ENCODE measurements at places on chromosomes 11 and 22. TPM values are rescaled to one million over a fixed set of nuclear protein-coding genes. Genes with fewer than 3 reads are reported as not detected.

CASP1 gene
- total RNA-seq: 36.7 TPM

SCGB1C1 gene
- not detected for total RNA-seq

SLC22A6 gene
- not detected for total RNA-seq

SEPTIN5 gene
- total RNA-seq: 20.5 TPM

ZNF202 gene
- 8.6 TPM for total RNA-seq

MAPK8IP1 gene
- total RNA-seq: 16.3 TPM

NECTIN1 gene
- 13.2 TPM for total RNA-seq

HPX gene
- 5.2 TPM for total RNA-seq

OR52I1 gene
- total RNA-seq: not detected

SYT7 gene
- total RNA-seq: 1.5 TPM

ZBTB16 gene
- 85.4 TPM for total RNA-seq

RIN1 gene
- total RNA-seq: 16.0 TPM

DNA sequence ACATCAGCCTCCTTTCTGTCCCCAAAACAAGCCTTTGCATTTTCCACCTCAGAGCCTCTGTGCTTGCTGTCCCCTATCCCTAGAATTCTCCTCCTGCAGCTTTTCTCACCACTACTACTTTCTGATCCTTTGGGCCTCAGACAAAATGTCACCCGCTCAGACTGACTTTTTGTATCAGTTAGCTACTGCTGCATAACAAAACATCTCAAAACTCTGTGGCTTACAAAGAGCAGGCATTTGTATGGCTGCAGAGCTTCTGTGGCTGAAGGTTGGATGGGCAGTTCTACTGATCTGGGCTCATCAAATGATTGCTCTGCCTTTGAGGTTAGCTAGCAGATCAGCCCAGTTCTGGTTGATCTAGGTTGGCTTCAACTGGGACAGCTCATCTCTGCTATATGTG is 248.7 kb downstream of the MN1 start:
- no peak for DNase-seq

GRCh38 chr11:68312117-68312779 is at the start of gene LRP5:
Gene LRP5, plus strand, starts transcription at chr11:68312591. Its CDS starts 124 bp downstream, at chr11:68312715.
- no peak for DNase-seq

- DNase-seq: no peak
Measured at GRCh38 chr11:3119141-3119821, 45.8 kb downstream of the OSBPL5 start.

DNA sequence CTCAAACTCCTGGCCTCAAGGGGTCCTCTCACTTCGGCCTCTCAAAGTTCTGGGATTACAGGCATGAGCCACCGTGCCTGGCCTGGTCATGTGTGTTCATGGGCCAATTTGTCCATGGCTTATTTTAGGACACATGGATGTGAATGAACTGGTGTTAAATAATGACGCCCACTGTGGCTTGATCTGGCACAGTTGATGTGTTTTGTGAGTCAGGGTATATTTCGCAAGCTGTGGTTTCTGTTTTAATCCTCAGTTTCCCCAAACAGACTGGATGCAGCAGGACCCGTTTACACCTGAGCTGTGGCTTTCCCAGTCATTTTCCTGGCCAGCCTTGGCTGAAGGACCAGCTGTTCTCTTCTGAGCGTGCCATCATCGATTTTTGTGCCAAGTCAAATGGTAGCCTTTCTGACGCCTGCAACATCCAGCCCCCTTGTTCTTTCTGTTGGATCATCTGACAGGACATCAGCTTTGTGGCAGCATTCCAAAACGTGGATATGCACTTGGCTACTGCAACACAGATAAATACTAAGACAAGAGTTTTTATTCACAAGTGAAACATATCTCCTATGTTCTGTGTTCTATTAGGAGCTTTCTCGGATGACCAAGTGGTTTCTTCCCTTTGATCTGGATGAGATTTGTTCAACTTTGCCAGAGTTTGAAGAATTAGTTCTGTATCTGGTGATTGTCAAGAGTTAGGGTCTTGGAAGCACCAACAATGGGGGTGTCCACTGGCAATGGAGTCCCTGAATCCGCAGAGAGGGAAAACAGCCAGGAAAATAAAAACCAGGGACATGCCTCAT is 40.0 kb upstream of the SEPTIN5 start:
- DNase-seq: no peak

DNA sequence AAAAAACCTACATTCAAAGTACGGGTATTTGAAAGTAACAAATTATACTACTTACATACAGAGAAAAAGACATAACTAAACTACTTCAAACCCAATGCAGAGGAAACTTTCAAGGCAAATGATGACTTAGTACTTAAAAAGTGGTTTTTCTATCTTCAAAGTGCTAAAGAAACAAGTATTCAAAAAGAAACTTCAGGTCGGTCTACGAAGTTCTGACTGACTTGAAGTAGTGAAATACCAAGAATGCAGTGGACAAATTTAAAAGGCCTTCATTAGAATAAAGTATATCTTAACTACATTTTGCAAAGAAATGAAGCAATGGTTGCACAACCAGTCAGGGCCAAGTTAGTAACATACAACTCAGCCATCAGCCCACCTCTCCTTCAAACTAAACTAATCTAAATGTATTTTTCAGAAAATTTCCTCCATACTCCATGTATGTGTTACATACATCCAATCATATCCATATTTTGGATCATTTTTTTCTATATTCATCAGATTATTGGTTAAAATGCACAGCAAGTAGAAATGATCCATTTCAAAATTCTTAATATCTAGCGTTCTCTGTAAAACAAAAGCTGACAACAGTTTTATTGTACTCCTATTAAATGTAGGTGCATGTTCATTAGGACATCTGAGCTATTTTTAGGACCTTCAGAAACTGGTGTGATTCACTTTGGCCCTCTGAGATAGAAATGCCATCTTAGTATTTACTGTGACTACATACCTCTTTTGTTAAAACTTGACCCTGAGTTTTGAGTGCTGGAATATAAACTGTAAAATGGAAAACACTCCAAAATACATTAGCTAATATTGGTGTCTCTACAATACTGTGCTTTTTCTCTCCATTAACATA is 49.9 kb downstream of the BIRC2 start:
- DNase-seq: no peak

DNA sequence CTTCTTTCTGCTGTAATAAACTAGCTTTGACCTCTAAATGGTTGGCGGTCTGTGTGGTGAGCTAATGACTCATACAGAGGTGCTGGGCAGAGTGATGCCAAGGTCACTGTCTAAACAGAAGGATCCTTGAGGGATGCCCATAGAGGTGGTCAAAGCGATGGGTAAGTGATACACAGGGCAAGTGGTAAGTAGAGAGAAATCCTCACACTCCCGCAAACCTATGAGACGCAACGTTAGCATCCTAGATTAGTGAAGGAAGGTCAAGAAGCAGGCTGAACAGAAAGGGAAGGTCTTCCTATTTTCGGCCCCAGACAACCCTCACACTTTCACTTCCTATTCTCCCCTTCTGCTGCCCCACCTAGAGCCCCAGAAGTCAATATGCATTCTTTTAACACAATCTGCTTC is 65.6 kb upstream of the SESN3 start:
- DNase-seq: no peak

- DNase-seq: no peak
Measured at GRCh38 chr11:27076121-27076589, 35.5 kb downstream of the BBOX1 start.

DNA sequence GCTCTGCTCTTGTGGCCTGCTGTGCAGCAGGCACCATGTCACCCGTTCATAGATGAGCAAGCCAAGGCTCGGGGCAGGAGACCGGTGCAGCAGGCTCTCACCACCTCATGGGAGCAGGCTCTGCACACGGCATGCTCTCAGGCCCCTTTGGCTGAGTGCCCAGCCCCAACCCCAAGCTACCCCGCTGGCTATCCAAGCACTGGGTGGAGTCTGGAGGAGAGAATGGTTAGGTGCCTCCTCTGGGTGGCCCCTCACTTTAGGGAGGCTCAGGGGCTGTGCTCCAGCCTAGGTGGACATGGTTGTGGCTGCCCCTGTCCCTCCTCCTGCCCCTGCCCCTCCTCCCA is 199.9 kb downstream of the IGLL1 start:
- DNase-seq: no peak

GRCh38 chr22:48425091-48425506 is 1402.6 kb downstream of the BRD1 start:
- no peak for DNase-seq

DNA sequence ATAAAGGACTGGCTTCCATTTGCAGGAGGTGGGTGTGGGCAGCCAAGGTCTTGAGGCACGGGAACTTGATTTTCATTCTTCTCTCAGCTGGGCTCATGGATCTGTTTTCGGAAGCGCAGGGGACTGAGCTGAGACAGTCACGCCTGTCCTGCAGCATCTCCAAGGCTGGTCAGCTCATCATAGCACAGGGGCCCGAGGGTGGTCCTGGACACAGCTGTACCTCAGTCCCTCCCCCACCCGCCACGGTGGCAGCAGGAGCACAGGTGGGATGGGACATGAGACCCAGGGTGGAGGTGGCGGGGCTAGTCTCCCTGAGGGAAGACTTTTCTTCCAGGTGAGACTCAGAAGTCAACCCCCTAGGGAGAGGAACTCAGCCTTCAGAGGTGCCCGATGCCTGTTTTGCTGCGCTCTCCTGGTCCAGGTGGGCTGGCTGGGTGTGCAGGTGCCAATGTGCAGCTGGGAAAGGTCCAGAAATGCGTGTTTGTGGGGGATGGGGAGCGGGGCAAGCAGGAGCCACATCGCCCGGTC is 3.7 kb downstream of the ADAMTS8 start:
- no peak for DNase-seq

GRCh38 chr11:16942342-16942741 is 71.9 kb downstream of the PLEKHA7 start:
- DNase-seq: no peak

DNA sequence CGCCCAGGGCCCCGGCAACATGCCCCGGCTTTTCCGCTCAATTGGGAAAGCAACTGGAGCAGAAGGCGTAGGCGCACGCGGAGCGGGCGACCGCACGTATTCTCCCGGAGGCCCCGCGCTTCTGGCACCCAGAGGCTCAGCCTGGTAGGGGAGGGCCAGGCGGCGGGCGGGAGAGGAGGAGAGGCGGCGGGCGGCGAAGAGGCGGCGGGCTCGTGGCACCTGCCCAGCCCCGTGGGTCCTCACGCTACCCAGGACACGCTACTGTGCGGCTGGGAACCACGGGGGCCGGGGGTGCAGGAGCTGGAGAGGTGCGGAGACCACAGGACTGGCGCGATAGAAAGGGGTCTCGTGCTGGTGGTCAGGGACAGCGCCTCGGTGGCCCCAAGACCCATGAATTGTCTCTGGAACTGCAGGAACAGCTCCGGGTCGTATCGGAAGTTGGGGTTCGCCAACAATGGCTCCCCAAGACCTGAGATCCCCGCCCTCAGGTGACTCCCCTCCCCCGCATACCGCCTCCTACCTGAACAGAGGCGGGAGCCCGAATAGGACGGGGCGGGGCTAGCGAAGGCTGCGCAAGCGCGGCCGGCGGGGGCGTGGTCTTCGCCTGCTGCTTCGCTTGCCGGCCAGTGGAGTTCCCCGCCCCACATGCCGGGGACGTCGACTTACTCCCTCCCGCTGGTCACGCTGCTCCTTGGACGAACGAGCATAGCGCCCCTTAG is at the start of gene SLC37A4:
SLC37A4 (minus strand) TSS at position 549 of the 719 bp plus-strand sequence.
- peak; percentile 98 for DNase-seq

GRCh38 chr22:27791859-27792241 is 9.7 kb downstream of the MN1 start:
- no peak for DNase-seq

GRCh38 chr11:116111546-116111945 is 607.3 kb upstream of the CADM1 start:
- no peak for DNase-seq

GRCh38 chr11:77779935-77780334 is 40.6 kb downstream of the RSF1 start:
- DNase-seq: no peak

GRCh38 chr22:37855462-37855861 is 6.2 kb downstream of the EIF3L start:
- no peak for DNase-seq

DNA sequence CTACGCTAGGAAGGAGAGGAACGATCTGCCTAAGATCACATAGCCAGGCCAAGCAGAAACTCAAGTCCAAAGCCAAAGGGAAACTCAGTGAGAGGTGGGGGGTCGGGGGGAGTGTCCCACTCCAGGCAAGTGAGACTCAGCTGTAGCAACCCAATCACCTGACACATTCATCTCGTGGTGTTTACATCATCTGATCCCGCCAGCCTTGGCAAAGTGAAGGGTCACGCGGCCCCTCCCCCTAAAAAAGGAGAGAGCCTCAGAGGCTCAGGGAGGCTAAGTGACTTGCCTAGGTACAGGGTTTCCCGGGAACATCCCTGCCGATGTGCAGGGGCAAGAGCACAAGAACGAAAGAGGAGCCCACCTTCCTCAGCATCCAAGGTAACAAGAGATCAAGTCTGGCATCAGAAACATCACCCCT is 21.5 kb downstream of the MYH9 start:
- DNase-seq: no peak

GRCh38 chr11:74927496-74927895 is 21.4 kb downstream of the XRRA1 start:
- DNase-seq: no peak

DNA sequence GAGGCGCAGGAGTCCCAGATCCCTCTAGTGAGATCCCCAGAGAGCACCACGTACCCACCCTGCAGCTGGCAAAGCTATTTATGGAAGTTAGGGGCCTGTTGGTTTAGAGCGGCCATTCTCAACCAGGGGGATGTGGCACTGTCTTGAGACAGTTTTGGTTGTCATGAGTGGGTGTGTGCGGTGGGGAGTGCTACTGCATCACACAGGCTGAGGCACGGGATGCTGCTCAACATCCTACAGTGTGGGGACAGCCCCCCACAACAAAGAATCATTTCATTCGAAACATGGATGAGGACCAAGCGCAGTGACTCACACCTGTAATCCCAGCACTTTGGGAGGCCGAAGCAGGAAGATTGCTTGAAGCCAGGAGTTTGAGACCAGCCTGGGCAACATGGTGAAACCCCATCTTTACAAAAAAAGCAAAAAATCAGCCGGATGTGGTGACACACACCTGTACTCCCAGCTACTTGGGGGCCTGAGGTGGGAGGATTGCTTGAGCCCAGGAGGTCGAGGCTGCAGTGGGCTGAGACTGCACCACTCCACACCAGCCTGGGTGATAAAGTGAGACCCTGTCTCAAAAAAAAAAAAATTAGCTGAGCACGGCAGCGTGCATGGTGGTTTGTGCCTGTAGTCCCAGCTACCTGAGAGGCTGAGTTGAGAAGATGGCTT is 28.2 kb downstream of the GGT5 start:
- no peak for DNase-seq

GRCh38 chr11:70456921-70457532 is 58.7 kb downstream of the CTTN start:
- DNase-seq: no peak

- no peak for DNase-seq
Measured at GRCh38 chr11:61853698-61854169, 25.6 kb downstream of the FADS2 start.

GRCh38 chr22:17476838-17477237 is 86.5 kb upstream of the SLC25A18 start:
- no peak for DNase-seq

DNA sequence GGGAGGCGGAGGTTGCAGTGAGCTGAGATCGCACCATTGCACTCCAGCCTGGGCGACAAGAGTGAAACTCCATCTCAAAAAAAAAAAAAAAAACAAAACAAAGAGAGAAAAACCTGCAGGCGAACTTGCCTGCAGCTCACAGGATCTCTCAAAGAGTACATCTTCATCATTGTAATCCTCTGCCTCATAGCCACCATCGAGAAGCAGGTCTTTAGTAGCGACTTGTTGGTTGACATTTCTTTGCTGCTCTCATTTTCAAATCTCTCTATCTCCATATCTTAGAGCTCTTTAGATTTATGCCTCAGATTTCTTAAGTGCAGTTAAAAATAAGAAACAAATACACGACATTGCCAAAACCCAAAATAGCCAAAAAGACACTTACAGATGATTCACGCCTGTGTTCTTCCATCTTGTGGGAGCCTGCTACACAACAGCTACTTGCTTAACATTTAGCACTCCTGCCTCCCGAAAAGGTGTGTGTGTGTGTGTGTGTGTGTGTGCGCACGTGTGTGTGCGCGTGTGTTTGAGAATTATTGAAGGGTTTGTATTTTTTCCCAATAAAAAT is 14.6 kb downstream of the FAM227A start:
- DNase-seq: no peak
